ENCODE measurements at places on chromosomes 7 and 10.

GRCh38 chr10:86385806-86386205 lies 19.2 kb upstream of the GRID1 start:
- DNase-seq: no peak

DNA sequence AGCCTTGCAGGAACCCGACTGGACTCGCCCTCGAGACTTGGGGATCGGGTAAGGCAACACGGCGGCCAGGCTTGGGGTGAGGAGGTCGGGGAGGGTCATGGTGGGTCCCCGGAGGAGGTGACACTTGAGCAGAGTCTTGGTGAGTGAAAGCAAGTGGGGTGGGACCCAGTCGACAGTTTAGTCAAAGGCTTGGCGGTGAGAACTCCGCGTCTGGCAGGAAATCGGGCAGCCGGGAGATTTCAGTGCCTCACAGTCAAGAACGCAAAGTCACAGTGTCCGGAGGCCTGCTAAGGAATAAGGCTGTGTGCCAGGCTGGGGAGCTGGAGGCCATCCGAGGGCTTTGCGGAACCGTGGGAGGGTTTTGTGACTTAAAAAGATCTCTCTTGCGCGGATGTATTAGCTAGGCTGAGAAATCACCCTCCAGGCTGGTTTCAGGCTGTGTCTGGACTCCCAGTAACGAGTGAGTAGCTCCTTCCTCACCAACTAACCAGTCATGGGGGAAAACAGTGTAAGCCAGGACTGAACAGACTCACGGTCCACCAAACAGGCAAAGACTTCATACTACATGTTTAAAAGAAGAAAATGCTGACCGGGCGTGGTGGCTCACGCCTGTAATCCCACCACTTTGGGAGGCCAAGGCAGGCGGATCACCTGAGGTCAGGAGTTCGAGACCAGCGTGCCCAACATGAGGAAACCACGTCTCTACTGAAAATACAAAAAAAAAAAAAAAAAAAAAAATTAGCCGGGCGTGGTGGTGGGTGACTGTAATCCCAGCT lies 613 bp downstream of the AP5Z1 start:
- no peak for DNase-seq

DNA sequence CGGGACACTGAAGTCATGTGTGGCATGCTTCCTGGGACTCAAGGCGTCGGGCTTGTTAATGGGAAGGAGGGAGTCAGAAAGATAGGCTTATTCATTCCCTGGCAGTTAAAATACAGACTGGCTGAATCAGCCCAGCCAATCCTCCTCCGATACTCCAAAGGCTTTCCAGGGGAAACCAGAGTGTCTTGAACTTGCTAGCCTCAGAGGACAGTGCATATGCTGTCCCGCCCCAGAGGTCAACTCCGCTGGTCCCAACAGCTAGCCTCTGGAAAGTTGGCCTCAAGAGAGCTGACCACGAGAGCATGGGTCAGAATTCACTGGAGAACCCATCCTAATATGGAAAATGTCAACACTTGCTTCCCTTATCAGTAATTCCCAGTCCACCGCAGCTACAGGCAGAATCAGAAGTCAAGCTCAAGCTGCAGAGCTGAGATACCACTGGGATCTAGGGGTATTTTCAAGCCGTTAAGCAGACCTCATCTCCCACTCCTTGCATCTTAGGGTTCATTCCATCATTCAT lies 43.0 kb downstream of the ELMO1 start:
- no peak for DNase-seq

DNA sequence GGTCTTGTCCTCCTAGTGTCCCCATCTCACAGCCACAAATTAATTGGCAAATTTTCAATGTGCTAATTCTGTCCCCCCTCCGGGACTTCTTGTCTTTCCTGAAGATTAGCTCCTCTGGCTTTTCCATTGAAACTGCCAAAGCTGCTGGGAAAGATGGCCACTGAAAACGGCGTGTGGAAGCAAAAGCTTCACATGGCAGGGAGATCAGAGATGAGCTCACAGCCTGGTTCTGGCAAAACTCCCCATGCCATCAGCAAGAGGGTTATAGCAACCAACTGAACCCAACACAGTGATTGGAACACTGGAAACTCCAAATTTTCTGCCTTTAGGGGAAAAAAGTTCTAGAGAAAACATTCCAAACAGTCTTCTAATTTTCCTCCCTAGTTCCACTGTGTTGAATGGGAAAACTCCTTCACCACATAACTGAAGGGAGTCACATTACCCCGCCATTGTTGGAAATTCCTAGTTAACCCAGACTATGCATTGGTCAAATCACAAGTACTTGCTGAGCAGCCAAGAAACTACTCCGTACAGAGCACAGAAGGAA lies 37.0 kb downstream of the NRAP start:
- no peak for DNase-seq

DNA sequence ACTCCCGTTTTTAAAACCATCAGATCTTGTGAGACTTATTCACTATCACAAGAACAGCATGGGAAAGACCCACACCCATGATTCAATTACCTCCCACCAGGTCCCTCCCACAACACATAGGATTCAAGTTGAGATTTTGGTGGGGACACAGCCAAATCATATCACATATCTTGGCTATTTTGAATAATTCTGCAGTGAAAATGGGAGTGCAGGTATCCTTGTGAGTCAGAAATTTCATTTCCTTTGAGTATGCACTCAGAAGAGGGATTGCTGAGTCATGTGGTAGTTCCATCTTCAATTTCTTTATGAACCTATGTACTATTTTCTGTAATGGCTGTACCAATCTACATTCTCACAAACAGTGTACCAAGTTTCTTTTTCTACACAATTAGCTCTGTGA lies 125.8 kb downstream of the ANKRD7 start:
- DNase-seq: no peak

DNA sequence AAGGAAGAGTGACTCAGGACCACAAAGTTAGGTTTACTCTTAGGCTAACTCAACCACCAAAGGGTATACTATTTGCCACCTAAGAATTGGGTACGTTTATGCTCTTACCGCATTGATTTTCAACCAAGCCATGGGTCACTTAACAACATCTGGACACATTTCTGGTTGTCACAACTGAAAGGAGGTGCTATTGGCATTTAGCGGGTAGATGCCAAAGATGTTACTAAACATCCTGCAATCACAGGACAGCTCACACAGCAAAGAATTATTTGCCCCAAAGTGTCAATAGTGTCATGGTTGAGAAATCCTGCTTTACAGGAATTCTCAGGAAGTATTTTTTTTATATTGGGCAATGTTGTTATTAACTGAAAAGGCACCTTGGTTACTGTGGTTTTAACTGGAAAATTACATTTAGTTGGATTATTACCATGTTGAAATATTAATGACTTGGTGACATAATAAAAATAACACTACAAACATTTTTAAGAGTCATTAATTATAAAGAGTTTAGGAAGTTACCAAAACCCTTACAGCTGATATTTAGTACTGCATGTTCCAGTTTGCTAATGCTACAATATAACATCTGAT lies 185.0 kb upstream of the TMEM196 start:
- DNase-seq: no peak

DNA sequence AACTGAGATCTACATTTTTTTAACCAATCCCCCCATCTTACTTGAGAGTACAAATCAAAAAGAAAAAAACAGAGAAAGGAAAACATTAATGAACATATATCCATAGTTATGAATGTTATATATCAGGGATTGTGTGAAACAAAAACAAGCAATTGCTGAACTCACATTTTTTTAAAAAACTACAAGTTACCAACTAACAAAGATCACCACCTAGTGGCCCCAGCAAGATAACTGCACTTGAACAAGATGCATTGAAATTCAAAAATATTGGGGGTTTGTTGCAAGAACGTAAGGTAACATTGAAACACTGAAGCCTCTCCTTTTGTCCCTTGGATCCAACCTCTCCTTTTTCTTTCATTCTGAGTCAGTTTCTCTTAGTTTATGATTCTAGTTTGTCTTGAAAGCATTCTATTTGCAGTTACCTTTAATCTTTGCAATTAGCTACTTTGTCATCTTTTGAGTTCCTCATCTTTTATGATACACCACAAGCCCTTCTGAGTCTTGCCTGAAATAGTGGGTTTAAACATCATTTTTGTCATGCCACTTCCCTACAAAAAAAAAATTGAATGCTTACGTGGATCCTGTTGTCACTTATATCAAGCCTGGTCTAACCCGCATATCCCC lies 87.3 kb upstream of the TES start:
- peak; percentile 23 for DNase-seq

- DNase-seq: no peak
Measured at GRCh38 chr10:7006566-7006965, 404.3 kb downstream of the SFMBT2 start.

GRCh38 chr7:25951414-25952260 lies 200.4 kb upstream of the NFE2L3 start:
- DNase-seq: peak; percentile 44

- DNase-seq: no peak
Measured at GRCh38 chr10:42971251-42971599, 105.6 kb upstream of the RET start.

DNA sequence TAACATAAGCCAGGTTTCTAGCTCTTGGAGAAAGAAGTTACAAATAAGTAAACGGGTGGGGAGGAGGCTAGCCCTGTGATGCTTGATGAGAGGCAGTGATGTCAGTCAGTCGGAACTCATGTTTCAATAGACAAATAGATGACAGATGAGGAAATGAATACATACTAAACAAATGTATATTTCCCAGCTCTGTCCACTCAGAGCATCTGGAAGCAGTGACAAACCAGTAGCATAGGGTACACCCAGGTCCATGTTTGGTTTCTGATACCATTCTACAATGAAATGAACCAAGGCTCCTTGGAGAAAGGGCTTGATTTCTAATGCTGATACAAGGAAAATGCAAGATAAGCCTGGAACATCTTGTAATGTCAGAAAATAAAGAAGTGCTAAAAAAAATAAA lies 30.6 kb downstream of the PODXL start:
- no peak for DNase-seq

- DNase-seq: no peak
Measured at GRCh38 chr7:99379043-99379577, 4.6 kb downstream of the ARPC1B start.

DNA sequence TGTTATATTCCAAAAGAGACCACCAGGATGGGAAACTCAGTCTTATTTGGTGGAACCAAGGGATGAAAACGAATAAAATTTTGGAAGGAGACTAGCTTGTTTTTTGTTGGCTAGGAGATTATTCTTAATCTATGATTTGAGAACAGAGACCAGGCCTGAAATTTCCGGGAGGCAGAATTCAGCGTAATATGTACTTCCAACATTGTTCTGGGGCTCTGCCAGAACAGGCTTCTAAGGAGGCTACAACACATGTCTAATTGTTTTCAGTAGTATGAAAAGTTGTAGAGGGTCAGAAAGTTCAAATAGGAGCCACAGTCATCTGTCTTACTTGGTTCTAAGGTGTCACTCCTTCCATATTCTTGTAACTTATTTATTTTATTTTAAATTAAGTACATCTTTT lies 1.7 kb downstream of the DDX21 start:
- DNase-seq: no peak

DNA sequence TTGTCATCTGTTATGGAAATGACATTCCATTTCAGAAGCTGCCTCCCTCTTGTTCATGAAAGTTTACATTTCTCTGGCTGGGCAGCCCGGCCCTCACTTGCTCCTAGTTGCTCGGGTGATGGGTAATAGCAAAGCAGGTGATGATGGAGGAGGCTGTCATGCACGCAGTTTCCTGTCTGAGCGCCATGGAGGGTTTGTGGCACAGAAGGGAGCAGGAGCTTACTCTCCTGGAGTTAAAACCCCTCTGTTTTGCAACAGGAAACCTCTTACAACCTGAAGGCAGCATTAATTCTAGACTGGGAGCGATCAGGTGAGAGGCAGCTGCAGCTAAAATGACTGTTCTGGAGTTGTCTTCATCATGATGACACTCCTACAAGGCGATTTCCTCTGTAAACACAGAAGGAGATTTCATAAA lies 34.1 kb upstream of the MKI67 start:
- DNase-seq: peak; percentile 5

- no peak for DNase-seq
Measured at GRCh38 chr10:98623176-98623575, 176.4 kb upstream of the HPS1 start.

- DNase-seq: no peak
Measured at GRCh38 chr7:37045681-37046179, 321.4 kb upstream of the AOAH start.

DNA sequence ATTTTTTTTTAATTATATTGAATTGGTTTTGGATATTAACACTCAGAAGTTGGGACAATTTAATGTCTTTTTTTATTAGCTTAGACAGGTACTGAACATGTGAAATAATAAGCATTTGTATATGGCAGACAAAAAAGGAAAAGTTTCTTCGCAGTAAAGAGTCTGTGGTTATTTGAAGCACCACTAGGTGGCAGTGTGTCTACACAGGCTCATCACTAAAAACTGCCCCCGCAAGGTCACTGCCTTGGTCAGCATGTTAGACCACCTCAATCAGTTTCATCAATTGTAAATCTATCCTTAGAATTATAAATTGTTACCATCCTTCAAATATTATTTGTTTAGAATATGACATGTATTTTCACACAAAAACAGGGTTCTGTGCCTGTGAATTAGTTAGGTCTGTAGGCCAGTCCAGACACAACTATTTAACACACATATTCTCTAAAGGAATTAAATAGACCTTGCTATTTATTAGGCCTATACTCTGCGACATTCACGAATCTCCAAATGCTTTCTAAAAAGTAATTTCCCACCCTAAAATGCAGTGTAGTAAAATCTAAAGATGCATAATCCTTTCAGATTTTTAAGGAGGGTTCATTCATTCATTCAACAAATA lies 17.0 kb downstream of the PNLIPRP3 start:
- peak; percentile 6 for DNase-seq

DNA sequence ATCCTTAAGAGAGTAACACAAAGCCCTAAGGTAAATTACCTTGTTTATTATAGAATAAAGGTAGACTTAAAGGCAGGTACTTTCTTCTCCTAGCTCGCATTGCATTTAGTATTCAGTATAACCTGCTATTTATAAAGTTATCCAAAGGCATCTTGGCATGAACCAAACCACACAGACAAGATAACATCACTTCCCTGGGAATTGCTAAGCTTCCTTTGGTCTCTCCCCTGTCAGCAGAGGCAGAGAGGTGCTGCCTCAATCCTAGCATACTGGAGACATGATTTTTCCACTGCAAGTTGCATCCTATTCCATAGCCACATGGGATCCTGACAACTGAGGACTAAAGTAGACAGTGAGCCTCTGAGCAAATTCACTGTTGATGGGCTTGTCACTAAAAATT lies 101.7 kb upstream of the IL6 start:
- DNase-seq: no peak

GRCh38 chr10:21296575-21297355 lies 228.7 kb downstream of the SKIDA1 start:
- no peak for DNase-seq

GRCh38 chr7:108403597-108404217 lies 52.5 kb downstream of the NRCAM start:
- DNase-seq: no peak

DNA sequence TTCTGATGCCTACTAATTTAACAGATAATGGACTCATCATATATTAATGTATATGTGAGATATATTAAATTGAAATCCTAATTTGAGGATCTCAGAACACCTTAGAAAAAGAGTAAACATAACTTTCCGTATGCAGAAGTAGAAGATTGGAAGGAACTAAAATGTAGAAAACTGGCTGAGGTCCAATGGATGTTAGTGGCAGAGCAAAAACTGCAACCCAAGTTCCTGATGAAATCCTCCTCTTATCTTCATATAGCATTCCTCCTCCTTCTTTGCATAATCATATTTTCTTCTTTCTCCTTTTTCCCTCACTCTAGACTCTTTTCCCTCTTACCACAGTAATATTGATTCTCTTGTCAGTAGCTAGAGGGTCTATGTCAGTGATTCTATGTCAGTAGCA lies 6.0 kb downstream of the INA start:
- DNase-seq: no peak
